Stimulated activated CD4-positive, alpha-beta T cell treated with anti-CD3 and anti-CD28 coated beads, Interleukin-12 subunit alpha, Interleukin-12 subunit beta, amount 100 ng/mL, for 4 hours (primary cell): ENCODE measurements at places on chromosomes 2 and 18.

- peak; percentile 34 for DNase-seq
Observed at GRCh38 chr18:23689031-23689615, at the start of gene LAMA3. TSS of gene LAMA3 (plus strand) at chr18:23689453. CDS start at chr18:23689684, 231 bp downstream.

- DNase-seq: no peak
Observed at GRCh38 chr2:227411990-227412350, 24.2 kb upstream of the SCYGR1 start.

DNA sequence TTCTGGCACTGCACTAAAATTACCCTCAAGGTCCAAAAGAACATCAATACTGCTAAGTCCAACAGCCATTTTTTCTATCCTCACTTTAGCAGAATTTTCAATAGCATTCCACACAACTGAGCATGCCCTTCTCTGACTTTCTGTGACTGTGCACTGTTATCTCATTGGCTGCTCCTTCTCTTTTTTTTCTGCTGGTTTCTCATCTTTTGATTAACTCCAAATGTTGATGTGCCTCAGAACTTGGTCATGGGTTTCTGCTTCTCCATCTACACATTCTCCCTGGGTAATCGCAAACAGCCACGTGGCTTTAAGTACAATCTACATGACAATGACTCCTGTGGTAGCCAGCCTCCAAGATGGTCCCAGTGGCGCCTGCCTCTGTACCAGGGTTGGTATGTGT is 75.0 kb upstream of the CD226 start:
- DNase-seq: no peak

GRCh38 chr2:236712961-236713673 is 143.5 kb downstream of the ACKR3 start:
- DNase-seq: no peak

GRCh38 chr2:95020275-95021022 is 5.1 kb upstream of the MAL start:
- DNase-seq: no peak

GRCh38 chr2:25251422-25252273 is 83.3 kb upstream of the POMC start:
- DNase-seq: peak; percentile 27

DNA sequence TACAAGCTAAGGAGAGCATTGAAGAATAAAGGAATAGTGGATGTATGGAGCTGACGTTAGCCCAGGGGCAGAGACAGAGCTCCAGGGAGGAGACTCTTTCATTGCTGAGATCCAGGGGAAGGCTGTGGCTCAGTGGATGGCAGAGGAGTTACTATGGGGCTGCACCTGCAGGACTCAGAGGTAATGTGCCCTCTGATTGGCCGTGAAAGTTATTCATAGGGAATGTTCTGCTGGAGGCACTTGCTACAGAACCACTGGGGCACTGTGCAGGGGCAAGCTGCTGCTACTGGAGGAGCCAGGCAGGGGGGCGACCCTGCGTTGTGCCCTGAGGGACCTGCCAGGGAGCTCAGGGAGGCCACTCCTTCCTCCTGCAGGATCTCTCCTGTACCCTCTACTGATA is 199.2 kb downstream of the PTPRM start:
- no peak for DNase-seq

GRCh38 chr2:173644146-173644545 is 289.5 kb downstream of the CDCA7 start:
- DNase-seq: no peak
